ENCODE measurements at places on chromosomes 13 and 19.

DNA sequence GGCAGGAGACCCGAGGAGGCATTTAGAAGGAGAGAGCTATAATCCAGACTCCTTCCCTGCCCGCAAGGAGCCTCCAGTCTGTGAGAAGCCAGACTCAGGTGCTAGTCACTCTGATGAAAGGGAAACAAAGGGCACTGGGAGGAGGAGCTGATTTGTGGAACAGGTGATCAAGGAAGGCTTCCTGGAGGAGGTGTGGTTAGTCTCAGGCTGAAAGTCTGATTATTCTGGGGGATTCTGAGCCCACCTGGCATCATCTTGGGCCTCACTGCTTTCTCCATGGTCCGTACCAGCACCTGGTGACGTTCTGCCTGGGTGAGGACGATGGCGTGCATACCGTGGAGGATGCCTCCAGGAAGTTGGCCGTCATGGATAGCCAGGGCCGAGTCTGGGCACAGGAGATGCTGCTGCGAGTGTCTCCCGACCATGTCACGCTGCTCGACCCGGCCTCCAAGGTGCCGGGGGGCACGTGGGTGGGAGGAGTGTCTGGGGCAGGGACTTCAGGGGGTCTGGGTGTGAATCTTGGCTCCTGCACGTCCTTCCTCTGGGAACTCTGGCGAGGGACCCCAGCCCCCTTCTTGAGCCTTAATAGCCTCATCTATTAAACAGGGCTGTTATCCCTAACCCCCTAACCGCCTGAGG is 3.9 kb downstream of the EPS8L1 start:
- no peak for DNase-seq

- no peak for DNase-seq
Measured at GRCh38 chr13:75437582-75438318, 44.2 kb downstream of the TBC1D4 start.

GRCh38 chr13:94063096-94063495 is 416.4 kb downstream of the DCT start:
- no peak for DNase-seq

- DNase-seq: no peak
Measured at GRCh38 chr19:47228937-47229675, 1.9 kb downstream of the BBC3 start.

- peak; percentile 69 for DNase-seq
Measured at GRCh38 chr13:60431108-60431700, 34.2 kb downstream of the TDRD3 start.

- no peak for DNase-seq
Measured at GRCh38 chr13:21333186-21333585, 125.9 kb downstream of the ZDHHC20 start.

- DNase-seq: no peak
Measured at GRCh38 chr13:36820222-36820621, 1.2 kb downstream of the RFXAP start.

GRCh38 chr19:6023085-6023682 is 45.2 kb upstream of the RANBP3 start:
- DNase-seq: no peak

GRCh38 chr19:18122424-18122823 is 24.8 kb downstream of the MAST3 start:
- DNase-seq: no peak

GRCh38 chr19:39843919-39844793 is 2.0 kb downstream of the FBL start:
- no peak for DNase-seq

- DNase-seq: peak; percentile 6
Measured at GRCh38 chr19:12703046-12703445, 6.6 kb upstream of the FBXW9 start.

DNA sequence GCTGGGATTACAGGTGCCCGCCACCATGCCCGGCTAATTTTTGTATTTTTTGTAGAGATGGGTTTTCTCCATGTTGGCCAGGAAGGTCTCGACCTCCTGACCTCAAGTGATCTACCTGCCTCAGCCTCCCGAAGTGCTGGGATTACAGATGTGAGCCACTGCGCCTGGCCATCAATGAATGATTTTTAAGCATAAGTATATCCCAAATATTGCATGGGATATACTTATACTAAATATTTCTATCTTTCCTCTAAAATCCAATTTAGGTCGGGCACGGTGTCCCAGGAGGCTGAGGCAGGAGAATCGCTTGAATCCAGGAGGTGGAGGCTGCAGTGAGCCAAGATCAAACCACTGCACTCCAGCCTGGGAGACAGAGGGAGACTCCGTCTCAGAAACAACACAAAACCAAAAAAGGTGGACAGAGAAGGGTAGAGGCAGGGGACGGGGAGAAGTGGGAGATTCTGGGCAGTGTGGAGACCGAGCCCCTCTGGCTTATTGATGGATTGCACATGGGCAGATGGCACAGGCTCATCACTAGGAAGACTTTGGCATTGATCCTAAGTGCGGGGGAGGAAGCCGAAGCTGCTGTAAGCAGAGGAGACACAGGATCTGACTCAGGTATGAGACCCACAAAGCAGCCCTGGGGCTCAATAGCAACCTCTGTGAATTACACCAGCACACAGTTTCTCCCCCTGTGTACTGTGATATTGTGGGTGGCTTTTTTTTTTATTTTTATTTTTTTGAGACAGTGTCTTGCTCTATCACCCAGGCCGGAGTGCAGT is 13.5 kb downstream of the ARRDC5 start:
- DNase-seq: no peak

GRCh38 chr19:32436692-32437091 is 31.1 kb downstream of the DPY19L3 start:
- DNase-seq: no peak

- DNase-seq: no peak
Measured at GRCh38 chr19:54390942-54391577, 24.2 kb upstream of the TTYH1 start.

- no peak for DNase-seq
Measured at GRCh38 chr19:15292847-15293582, 39.3 kb downstream of the BRD4 start.

DNA sequence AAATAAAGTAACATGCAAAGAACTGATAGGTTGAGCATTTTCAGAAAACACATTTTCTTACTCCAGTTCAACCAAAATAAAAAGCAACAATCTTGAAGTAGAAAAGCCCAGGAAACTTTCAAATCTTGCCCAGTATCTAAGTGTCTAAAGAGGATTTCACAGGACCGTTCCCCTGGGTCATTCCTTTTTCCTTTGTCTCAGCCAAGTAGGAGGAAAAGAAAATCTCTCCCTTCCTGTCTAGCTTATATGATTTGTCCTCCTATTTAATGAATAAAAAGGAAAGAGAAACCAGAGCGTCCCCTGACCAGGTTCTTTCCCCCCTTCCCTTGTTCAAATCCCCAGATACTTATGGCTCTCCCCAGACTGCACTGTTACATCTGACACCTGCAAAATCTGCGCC is 248.0 kb downstream of the KCTD12 start:
- DNase-seq: no peak

GRCh38 chr19:17616961-17617806 is 61.7 kb downstream of the COLGALT1 start:
- DNase-seq: no peak

- no peak for DNase-seq
Measured at GRCh38 chr13:30905932-30906383, at the start of gene MEDAG. Gene MEDAG, plus strand, starts transcription at chr13:30906271. Its CDS starts 245 bp downstream, at chr13:30906516.

GRCh38 chr13:101144808-101145419 is 271.4 kb downstream of the NALCN start:
- DNase-seq: peak; percentile 20

- DNase-seq: no peak
Measured at GRCh38 chr19:6213696-6214641, 65.8 kb downstream of the MLLT1 start.

DNA sequence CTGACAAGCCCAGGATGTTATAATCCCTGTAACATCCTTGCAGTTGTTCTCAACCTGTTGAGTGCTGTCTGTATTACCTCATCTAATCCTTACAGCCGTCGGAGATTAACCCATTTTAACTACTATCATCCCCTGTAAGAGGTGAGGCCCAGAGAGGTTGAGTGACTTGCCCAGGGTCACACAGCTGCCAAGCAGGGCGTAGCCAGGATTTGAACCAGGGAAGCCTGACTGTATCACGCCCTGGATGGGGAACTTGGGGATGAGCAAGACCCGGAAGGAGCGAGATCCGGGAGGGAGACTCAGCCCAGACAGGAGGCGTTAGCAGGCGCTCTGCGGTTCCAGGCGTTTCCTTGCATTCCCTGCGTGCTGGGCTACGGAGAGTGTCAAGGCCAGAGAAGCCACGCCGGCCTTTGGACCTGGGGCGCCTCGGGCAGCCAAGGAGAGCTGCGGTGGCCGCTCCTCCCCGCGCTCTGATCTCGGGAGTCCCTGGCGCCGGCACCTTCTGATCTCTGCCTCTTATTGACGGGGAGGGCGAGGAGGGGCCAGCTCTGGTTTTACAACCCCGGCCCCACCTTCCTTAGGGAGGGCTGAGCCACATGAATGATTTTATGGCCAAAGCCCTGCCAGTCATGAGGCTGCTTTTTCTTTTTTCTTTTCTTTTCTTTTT is 6.2 kb downstream of the SULT2B1 start:
- no peak for DNase-seq

- DNase-seq: peak; percentile 86
Measured at GRCh38 chr13:50596776-50597203, 246.7 kb downstream of the DLEU7 start.

GRCh38 chr13:113882267-113882630 is 18.4 kb upstream of the GAS6 start:
- no peak for DNase-seq

- no peak for DNase-seq
Measured at GRCh38 chr19:4059891-4060620, 6.6 kb downstream of the ZBTB7A start.

DNA sequence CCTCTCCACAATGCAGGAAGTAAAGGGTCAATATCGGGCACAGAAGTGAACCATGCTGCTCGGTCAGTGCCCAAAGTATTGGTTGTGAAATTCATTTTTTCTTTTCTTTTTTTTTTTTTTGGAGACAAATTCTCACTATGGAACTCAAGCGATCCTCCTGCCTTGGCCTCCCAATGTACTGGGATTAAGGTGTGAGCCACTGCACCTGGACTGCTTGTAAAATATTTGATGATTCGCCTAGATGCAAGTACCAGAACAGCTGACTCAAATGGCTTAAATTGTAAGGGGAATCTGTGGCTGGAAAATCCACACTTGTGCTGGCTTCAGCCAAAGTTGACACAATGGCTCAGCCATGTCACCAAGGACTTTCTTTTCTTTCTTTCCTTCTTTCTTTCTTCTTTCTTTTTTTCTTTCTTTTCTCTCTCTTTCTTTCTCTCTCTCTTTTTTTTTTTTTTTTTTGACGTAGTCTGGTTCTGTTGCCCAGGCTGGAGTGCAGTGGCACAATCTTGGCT is 43.7 kb downstream of the NUMBL start:
- DNase-seq: no peak

- no peak for DNase-seq
Measured at GRCh38 chr19:20422216-20423205, 143.1 kb downstream of the ZNF737 start.

- DNase-seq: no peak
Measured at GRCh38 chr13:71864986-71865873, 1.8 kb downstream of the DACH1 start.

DNA sequence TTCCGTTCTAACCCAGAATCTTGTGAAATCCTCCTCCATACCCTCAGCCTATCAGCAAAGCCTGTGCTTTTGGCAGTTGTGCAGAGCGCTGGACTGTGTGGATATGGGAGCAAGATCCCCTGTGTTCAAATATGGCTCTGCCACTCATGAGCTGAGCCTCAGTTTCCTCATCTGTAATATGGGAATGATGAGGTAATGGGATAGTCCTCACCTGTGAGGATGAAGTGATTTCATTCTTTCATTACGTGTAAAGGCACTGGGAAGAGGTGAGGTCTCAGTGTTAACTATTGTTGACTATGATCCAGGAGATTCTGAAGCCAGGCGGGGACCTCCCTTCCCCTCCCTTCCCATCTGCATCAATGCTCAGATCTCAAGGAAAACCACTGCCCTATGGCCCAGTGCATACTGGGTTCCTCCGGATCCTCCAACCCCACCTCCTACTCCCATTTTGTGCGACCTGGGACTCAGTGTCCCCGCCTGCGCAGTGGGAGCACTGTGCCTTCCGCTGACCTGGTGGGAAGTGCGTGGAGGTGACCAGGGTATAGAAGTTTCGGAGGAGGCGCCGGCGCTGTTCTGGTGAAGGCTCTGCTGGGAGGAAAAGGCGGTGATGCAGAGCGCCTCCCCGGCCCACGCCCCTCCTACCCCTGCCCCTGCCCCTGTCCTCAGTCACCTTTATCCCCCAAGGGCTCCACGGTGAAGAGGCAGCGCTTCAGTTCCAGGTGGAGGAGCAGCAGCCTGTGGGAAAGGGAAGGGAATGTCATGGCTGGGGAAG is 5.0 kb downstream of the FUZ start:
- no peak for DNase-seq

GRCh38 chr19:18520848-18521691 is 800 bp downstream of the ELL start:
- DNase-seq: no peak

GRCh38 chr19:3234800-3235199 is 10.3 kb downstream of the CELF5 start:
- DNase-seq: no peak

DNA sequence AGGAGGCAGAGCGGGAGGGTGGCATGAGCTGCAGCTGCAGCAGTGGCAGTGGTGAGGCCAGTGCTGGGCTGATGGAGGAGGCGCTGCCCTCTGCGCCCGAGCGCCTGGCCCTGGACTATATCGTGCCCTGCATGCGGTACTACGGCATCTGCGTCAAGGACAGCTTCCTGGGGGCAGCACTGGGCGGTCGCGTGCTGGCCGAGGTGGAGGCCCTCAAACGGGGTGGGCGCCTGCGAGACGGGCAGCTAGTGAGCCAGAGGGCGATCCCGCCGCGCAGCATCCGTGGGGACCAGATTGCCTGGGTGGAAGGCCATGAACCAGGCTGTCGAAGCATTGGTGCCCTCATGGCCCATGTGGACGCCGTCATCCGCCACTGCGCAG is 2.0 kb downstream of the EGLN2 start:
- no peak for DNase-seq

DNA sequence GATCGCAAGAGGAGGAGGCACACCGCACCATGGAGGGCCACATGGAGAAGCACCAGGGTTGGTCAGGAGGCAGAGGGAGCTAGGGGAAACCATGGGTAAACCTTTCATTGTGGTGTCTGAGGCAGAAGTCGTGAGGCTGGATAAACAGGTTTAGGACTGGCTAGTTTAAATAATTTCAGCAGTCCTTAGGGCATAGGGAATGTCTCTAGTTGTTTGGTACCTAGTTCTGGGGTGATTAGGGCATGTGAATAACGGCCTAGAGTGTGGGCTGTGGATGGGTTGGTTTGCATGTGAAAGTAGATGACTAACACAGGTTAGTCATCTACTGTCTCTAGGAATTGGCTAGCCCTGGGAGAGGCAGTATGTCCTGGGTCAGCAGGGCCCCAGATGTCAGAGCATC is 102.3 kb downstream of the STOML3 start:
- no peak for DNase-seq

Measured in DMS153 (cell line).